MM.1S (cell line): ENCODE measurements at places on chromosomes 1 and 21.

GRCh38 chr1:23451441-23451840, 26.9 kb upstream of the TCEA3 start:
- DNase-seq: no peak

- no peak for DNase-seq
These were observed 2.7 kb downstream of the AKR7A2 start for GRCh38 chr1:19309123-19309813.

DNA sequence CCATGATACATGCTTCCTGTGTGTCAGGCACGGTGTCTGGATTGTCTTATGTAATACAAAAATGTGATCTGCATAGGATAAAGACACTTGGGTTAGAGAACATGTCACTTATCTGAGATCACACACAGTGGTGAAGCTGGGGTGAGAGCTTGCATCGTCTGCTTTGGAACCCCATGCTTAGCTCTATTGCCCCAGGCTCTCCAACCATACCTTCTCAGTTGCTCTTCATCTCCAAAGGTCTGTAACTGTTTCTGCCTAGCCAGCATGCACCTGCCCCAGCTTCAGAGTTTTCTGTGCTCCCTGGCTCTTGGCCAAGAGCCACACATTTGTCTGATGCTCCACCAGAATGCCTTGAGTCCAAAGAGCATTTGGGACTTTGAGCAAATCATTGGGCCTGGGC, 93.9 kb upstream of the COG2 start:
- DNase-seq: no peak

GRCh38 chr1:59057796-59058195, 239.1 kb upstream of the FGGY start:
- no peak for DNase-seq

DNA sequence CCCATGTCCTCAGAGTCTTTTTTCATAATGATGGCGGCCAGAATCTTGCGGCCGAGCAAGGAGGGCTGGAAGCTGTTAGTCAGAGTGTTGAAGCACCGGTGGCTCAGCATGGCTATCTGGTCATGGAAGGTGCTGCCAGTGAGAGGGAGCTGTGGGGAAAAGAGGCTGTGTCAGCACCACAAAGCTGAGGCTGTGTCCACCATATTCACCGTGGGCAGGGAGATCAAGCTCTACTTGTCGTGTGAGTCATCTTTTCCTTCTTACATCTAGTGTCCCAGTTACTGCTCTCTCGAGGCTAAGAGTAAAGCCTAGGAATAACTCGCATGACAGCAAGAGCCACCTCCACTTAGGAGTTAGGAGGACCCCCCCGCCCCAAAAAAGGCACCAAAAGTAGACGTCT, 18.2 kb downstream of the ADAR start:
- DNase-seq: no peak

GRCh38 chr1:194309697-194310096, 1123.3 kb upstream of the B3GALT2 start:
- peak; percentile 65 for DNase-seq

DNA sequence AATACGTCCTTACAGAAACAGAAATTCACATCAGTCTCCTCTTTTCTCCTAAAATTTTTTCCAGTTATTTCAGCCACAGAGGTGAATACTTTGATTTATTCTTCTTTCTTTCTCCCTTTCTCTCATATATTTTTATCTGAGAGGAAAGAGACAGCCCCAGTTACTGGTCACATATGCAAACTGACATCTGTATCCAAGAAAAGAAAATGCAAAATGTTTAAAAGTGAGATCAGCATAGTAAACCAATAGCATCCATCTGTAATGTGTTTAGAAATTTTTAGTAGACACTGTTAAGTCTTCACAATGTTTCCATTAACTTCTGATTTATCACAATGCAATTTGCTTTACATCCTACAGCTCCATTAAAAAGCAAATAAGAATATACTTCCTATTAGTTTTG, 53.5 kb downstream of the NTNG1 start:
- DNase-seq: no peak

DNA sequence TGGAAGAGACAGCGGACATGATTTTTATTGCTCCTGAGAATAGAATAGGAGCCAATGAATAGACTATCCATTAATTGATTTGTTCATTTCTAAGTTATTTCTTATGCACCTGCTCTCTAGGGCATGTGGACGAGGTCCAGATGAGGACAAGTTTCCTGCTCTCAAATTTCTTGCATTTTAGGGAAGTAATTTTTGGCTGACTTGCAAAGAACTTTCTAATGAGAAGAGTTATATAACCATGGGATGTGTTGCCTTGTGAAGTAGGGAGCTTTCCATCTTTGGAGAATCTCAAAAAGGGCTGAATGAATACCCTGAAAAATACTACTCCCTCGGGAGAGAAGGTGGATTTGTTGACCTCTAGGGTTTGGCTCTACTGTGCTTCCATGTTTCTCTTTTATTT, 243.0 kb downstream of the KIF26B start:
- no peak for DNase-seq

- DNase-seq: peak; percentile 90
These were observed 323.1 kb upstream of the FAM78B start for GRCh38 chr1:166489670-166490436.

DNA sequence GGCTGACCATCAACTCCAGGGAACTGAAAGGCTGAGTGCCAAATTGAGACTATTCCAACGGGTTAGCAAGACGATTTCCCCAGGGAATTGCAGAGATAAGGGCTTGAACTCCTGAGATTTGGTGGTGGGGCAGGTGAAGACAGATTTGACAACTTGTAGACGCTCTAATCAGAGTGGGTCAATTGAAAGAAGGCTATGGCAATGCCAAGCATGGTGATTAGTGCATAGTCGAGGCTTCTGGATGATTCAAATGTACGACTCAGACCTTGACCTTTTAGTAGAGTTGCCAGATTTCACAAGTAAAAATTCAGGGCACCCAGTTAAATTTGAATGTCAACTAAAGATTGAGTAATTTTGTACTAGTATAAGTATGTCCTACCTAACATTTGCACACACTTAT, 302.1 kb upstream of the SPAG17 start:
- DNase-seq: no peak

GRCh38 chr1:16126160-16126559, 29.7 kb downstream of the EPHA2 start:
- DNase-seq: no peak

GRCh38 chr1:33256221-33256470, 146 bp upstream of the ZNF362 start:
- DNase-seq: no peak

- DNase-seq: no peak
These were observed 77.7 kb downstream of the PCNX2 start for GRCh38 chr1:233217832-233218231.

DNA sequence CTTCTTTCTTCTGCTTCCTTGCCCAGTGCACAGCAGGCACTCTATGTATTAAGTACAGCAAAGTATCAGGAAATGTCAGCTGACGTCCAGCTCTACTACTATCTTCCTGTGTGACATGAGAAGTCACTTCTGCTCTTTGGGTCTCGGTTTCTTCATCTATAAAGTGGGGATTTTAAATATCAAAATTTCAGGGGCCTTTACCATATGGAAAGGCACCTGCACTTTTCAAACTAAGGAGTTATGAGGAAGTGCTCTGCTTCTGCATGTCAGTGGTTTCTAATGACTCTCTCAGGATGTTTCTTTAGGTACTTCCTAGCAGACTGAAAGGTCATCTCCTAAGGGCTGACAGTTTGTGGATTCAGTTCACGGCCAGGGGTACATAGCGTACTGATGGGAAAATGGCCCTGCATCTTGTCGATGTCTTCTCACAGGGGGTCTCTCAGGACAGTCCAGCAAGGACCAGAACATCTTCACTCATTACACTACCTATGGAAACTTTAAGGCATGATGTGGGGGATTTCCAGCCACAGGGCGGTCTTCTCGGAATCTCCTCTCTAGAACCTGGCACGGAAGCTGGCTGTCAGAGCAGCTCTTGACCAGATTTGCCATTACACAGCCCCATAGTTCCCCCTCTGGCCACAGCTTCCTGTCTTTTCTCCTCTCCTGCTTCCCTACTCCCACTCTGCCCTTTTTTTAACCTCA, 42.0 kb upstream of the MTF1 start:
- DNase-seq: no peak

DNA sequence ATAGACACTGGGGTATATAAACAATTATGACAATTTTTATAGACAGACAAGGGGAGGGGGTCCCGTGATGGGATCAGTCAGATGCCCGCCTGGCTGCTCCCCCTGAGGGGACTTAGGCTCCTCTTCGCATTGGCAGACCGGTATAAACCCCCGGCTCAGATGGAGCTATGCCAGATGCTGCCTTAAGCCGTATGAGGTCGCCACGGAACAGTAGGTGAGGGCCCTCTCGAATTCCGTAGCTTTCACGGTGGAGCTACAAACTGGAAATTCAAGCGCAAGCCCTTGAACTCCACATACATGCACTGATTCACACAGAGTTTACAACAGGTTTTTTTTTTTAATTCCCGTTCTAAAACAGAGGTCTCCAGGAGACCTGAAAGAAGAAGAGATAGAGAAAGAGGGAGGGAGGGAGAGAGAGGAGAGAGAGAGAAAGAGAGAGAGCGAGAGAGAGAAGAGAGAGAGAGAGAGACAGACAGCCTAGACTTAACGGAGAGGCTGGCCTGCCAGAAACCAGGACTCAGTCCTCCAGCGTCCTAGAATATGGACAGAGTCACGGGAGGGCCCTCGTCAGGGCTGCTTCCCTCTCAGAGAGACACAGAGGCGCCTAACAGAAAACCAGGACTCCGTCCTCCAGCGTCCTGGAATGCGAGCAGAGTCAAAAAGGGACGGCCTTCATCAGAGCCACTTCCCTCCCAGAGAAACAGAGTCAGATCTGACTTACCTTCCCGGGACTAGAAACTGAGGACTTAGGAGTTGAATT, 24.4 kb upstream of the TMEM54 start:
- DNase-seq: no peak

- DNase-seq: no peak
These were observed 122.3 kb downstream of the DHRS3 start for GRCh38 chr1:12495725-12496124.

DNA sequence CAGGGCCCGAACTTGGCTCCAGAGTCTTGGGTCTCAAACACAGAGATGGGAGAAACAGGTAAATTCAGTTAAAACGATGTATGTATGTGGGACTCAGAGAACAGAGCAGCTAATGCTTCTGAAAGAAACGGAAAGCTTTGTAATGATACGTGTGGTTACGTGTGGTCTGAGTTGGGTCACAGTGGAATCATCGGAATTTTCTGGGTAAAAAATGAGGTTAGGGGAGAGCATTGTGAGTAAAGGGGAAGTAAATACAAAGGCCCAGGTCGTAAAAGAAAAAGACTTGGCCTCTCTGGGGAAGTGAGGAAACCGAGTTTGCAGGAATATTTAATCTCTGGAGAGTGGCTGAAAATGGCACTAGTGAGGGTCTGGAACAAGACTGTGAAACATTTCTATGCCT, 8.3 kb downstream of the NHLH2 start:
- no peak for DNase-seq

- no peak for DNase-seq
These were observed 27.5 kb downstream of the ATP1B1 start for GRCh38 chr1:169133801-169134502.

GRCh38 chr21:42174173-42174572, 44.8 kb upstream of the ABCG1 start:
- peak; percentile 36 for DNase-seq

- DNase-seq: no peak
These were observed at the start of gene CTSK for GRCh38 chr1:150808121-150808520. Gene CTSK, minus strand, starts transcription at chr1:150808260. Its CDS starts 1,455 bp downstream, at chr1:150806805.

DNA sequence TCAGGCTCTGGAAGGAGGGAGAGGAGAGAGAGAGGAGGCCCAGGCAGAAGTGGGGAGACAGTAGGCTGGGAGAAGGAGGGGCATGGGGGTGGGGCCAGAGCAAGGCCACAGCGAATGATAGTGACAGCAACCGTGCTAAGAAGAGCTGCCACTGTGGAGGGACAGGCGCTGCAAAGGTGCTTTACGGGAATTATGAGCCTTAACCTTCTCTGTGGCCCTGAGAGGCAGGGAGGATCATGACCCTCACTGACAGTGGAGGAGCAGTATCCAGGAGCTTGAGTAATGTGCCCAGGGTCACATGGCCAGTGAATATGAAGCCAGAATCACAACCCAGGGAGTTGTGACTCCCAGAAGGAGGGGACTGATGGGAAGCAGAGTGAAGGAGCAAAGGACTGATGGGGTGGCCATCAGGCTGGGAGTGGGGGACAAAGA, 53.4 kb upstream of the RPL11 start:
- DNase-seq: no peak

DNA sequence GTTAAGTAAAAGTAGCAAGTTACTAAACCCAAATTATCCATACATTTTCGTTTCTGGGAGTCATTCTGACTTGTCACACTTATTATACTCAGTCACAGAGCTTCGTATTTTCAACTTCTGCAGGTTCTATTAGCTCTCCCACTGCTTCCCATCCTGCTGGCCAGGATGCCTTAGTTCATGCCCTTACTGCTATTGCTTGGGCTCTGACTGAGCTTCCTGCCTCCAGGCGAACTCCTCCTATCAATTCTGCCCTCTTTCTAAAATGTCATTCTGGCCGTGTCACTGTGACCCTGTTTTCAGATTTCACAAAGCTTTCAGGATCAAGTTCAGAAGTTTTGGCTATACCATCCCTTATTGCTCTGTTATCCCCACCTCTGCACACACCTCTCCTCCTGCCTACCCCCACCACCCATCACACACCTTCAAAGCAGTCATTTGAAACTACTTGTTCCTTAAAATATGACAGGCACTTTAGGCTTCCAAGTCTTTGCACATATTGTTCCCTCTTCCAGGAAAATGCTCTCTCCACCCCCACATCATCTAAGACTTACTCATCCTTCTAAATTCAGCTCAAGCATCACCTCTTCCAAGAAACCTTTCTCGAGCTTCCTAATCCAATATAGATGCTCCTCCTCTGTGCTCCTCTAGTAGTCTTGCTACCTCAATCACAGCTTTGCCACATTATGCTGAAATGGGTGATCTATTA, 278.0 kb downstream of the BRINP2 start:
- DNase-seq: no peak
